ENCODE measurements at places on chromosomes 16 and 17.

DNA sequence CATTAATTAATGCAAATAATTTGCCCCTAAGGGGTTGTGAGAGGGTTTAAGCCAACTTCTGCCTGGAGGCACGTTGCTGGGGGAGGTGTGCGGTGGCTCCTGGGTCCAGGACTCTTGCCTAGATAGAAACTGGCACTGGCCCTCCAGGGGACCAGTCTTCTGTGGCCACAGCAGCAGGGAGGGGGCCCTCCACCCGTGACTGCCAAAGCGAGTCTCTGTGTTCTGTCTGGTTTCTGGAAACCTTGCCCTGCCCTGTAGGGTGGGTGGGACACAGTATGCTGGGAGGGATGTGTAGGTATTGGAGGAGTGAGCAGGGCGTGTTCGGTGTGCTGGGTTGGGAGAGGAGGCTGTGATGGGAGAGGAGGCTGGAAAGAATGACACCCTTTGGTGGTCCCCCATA, 78.8 kb downstream of the TBC1D16 start:
- no peak for DNase-seq

GRCh38 chr17:36509272-36509985, 22.9 kb downstream of the ZNHIT3 start:
- DNase-seq = no peak

GRCh38 chr16:19831678-19832077, 53.0 kb downstream of the GPRC5B start:
- peak; percentile 41 for DNase-seq

- DNase-seq = no peak
Measured at GRCh38 chr16:47278306-47278970, 134.7 kb upstream of the NETO2 start.

DNA sequence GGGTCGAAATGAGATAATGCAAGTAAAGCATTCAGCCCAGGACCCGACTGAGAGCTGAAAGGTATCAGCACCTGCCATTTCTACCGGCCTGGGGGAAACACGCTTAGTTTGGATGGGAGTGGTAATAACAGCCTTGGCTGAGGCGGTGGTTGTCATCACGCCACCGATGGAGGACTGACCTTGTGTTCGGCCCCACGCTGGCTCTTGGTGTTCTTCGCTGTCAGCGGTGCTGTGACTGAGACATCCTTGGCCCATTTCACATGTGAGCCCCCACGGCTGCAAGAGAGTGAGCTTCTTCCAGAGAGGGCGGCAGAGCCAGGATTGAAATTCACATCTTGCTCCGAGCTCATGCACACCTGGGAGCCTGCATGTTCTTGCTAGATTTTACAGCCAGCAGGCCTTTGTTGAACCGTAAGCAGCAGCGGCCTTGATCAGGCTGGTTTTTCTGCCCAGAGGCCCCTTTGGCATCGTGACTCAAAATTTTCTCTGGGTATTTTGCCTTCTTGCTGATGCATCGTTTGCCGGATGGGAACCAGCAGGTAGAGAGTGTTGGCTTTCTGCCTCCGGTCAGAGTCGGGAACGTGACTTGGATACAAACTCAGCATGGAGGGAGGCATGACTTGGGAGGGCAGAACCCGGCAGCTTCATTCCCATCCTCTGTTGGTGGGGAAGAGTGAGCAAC, 341.5 kb downstream of the SNX29 start:
- DNase-seq = no peak

- no peak for DNase-seq
Measured at GRCh38 chr16:67853670-67854069, 6.2 kb upstream of the CENPT start.

DNA sequence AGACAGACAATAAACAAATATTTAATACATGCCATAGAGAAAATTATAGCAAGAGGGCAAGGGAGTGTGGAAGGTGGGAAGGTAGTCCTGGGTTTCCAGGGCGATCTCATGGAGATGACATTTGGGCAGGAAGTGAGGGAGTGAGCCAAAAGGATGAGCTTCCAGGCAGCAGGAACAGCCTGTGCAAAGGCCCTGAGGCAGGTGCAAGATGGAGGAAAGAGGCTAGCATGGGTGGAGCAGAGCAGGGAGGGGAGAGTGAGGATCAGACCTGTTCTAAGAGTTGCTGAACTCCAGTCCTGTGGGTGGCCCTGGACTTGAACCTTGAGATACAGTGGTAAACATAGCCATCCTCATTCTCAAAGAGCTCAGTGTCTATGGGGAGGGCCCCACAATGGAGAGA, 94.7 kb downstream of the MGAT5B start:
- DNase-seq = no peak

DNA sequence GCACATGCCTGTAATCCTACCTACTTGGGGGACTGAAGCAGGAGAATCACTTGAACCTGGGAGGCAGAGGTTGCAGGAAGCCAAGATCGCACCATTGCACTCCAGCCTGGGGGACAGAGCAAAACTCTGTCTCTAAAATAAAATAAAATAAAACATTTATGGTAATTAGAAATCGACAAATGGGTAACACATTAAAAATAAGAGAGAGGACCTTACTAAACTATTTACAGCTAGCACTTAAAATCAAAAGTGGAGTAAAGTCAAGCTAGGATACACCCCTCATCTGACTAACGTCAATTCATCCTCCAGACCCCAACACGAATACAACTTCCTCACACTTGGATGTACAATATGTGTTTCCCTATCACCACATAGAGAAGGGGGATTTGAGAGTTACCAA, 27.8 kb upstream of the RHOT1 start:
- no peak for DNase-seq

- DNase-seq = no peak
Measured at GRCh38 chr16:56520251-56520577, 390 bp upstream of the BBS2 start.

- peak; percentile 96 for DNase-seq
Measured at GRCh38 chr16:66382966-66383299, 16.4 kb downstream of the CDH5 start.

DNA sequence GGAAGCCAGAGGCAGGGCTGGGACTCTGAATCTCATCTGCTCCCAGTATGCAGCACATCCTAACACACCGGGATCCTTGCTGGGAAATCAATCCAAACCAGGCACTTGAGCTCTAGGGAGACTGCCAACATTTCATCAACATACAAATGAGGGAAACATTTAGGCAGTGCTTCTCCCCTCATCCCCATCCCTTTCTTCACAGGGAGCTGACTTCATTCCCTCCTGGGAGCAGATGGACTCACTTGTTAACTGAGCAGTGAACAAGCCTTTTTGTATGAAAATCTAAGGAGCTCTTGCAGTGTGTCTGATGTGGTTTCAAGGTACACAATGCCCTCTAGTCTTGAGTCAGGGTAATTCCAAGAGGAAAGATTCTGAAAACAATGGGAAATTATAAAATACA, 96.3 kb downstream of the TMEM114 start:
- DNase-seq = no peak

DNA sequence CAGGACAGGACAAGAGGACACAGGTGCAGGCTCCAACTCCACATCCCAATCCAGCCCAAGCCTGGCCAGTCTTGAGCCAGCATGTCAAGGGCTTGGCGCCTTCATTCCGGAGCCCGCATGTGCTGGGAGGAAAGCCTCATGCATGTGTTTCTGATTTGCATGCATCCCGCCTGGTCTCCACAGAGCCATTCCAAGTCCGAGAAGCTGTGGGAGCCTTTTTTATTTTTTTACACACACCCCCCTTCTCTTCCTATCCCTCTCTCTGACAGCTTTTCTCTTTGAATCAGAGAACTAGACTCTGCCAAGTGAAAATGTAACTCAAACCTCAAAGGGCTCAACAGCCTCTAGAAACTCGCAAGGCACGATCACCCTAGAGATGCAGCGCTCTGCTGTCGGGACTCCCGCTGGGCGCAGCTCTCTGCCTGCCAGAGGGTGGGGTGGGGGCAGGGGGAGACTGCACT, 45.1 kb downstream of the NOG start:
- no peak for DNase-seq

DNA sequence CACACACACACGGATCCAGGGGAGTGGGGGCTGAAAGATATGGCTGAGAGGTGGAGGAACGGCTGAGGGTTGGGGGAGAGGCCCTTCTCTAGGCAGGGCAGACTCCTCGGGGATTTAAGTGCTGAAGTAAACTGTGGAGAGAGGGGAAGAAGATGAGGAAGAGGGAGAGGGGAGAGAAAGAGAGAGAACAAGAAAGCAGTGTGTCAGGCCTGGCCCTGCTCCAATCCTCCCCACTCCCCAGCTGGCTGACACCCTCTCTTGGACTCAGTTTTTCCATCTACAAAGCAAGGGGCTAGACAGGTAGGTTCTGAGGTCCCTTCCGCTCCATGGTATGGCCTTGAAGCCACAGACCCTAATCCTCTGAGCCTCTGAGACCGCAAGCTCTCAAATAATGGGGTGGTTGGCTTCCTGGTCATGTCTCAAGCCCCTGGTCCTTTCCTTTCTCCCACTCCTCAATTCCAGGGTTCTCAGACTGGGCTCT, 2.0 kb downstream of the VAMP2 start:
- no peak for DNase-seq

- no peak for DNase-seq
Measured at GRCh38 chr16:86591270-86591669, 12.9 kb downstream of the FOXL1 start.

- DNase-seq = no peak
Measured at GRCh38 chr16:86297391-86297790, 212.9 kb upstream of the FOXF1 start.

GRCh38 chr17:68431045-68431608, 26.2 kb downstream of the WIPI1 start:
- DNase-seq = no peak

- DNase-seq = no peak
Measured at GRCh38 chr16:28882551-28883160, 4.4 kb downstream of the ATP2A1 start.

GRCh38 chr16:68105611-68106010, 20.4 kb downstream of the NFATC3 start:
- DNase-seq = no peak

DNA sequence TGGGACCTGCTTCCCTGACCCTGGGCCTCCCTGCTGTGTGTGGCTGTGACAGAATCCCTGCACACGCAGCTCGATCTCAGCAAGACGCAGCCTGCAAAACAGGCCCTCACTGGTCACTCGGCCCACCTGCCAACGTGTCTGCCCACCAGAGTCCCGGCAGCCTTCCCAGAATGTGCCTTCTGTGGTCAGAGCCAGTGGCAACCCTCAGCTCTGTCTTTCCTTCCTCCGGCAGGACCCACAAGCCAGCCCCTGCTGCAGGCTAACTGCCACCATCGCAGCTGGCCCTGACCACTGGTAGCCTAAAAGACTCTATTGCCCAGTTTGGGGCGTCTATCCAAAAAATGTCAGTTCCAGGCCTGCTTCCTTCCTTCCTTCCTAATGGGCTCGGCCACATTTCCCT, 83.2 kb downstream of the LITAF start:
- no peak for DNase-seq

GRCh38 chr16:89712274-89712781, 8.4 kb downstream of the VPS9D1 start:
- DNase-seq = no peak

GRCh38 chr17:48333034-48333530, 96.9 kb downstream of the SKAP1 start:
- peak; percentile 90 for DNase-seq

DNA sequence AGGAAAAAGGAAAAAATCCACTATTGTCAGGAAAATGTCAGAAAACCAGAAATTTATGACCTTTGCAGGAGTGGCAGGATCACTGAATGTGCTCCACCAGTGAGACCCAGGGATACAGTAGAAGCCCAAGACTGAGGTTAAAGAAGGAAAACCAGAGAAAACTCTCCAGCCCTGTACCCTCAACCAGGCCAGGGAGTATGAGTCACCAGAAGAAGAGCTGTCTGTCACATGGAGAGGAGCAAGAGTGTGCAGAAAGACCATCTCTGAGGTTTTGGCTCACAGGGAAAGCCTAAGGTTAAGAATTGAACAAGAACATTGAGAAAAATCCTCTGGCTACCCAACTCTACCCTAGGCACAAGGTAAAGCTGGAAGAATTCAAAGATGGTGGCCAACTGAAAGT, 47.6 kb upstream of the MON1B start:
- DNase-seq = no peak

- DNase-seq = peak; percentile 33
Measured at GRCh38 chr17:64081802-64082799, 47.8 kb downstream of the ERN1 start.

DNA sequence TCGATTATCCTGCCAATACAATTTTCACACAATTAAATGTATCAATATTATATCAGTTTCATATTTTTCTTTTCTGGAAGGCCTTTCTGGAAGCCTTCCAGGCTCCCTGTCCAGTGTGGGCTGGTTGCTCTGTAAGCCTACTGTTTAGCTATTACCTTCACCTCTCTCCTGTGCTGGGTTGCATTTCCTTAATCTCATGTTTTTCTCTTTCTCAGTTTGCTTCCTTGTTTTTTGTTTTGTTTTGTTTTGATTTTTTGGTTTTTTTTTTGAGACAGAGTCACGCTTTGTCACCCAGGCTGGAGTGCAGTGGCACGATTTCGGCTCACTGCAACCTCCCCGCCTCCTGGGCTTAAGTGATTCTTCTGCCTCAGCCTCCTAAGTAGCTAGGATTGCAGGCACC, 6.8 kb downstream of the SEPHS2 start:
- no peak for DNase-seq

DNA sequence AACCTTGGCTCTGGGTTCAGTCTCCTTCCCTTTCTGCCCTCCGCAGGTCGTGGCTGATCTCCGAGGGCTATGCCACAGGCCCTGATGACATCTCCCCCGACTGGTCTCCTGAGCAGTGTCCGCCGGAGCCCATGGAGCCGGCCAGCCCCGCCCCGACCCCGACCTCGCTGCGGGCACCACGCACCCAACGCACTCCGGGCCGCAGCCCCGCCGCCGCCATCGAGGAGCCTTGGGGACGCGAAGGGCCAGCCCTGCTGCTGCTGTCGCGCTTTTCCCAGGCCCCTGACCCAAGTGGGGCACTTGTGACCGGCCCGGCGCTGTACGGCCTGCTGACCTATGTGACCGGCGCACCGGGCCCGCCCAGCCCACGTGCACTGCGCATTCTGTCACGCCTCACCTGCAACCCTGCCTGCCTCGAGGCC, 5.1 kb downstream of the ARMC5 start:
- DNase-seq = no peak

Measured in PC-9 (cell line).